A673 (cell line): ENCODE measurements at places on chromosomes 12 and 14. TPM values are rescaled to one million over a fixed set of nuclear protein-coding genes. Genes with fewer than 3 reads are reported as not detected.

STYK1 gene
- total RNA-seq: 0.77 and 0.94 TPM in 2 replicates

DNA sequence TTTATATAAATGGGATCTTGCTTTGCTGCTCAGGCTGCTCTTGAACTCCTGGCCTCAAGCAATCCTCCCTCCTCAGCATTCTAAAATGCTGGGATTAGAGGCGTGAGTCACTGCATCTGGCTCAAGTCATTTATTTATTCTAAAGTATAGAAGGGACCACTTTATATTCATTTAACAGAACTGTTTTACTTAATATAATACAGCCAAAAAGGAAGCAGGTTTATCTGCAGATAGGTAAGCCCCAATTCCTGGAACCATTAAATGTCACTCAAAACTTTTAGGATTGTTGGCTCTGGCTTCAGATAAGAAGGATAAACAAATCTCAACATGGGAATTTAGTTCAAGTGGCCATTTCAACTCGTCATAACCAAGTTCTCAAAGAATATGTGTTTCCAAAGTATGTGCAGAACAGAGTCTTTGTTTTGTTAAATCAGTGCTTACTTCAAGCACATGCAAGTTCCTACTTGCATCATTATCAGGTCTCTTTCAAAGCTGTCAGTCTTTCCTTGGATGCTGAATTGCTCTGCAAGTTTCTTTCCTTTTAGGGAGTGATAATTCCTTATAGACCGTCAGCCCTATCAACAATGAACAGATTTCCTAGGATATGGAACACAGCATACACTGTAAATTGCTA, 60.4 kb downstream of the KITLG start:
- no peak for DNase-seq
- H3K4me1 ChIP-seq: peaks cover 13% of the 10 kb centered on the region

DNA sequence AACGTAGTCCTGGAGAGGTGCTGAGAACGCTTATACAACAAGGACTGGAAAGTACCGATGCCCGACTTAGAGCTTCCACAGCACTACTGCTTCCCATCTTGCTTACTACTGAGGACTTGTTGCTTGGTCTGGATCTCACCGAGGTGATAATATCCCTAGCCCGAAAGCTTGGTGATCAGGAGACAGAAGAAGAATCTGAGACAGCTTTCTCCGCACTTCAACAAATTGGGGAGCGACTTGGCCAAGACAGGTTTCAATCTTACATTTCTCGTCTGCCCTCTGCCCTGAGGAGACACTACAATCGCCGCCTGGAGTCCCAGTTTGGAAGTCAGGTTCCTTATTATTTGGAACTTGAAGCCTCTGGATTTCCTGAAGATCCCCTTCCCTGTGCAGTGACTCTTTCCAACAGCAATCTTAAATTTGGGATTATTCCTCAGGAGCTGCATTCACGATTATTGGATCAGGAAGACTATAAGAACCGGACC, 1.1 kb downstream of the TOGARAM1 start:
- peak overlapping the region; percentile 76 for H3K4me3 ChIP-seq
- H3K27me3 ChIP-seq: no peaks in the 10 kb centered on the region
- peaks cover 13% of the 10 kb centered on the region for H3K4me1 ChIP-seq
- peak overlapping the region; percentile 85 for H3K27ac ChIP-seq

- no peak overlapping the region for H3K4me3 ChIP-seq
- peaks cover 12% of the 10 kb centered on the region for H3K4me1 ChIP-seq
- no peak overlapping the region for H3K27ac ChIP-seq
- no peaks in the 10 kb centered on the region for H3K27me3 ChIP-seq
Measured at GRCh38 chr12:64650762-64651161, 40.5 kb downstream of the RASSF3 start.

SMIM41 gene
- 0.24 and 0.28 TPM in 2 replicates for total RNA-seq
